Small intestine (tissue), 16 donors: ENCODE measurements at places on chromosomes 1 and 21.
A peak's percentile ranks its signal among the peaks of the same experiment; 100 is the strongest.

GRCh38 chr1:221801773-221802516 is 60.1 kb upstream of the DUSP10 start:
- DNase-seq: no peak

DNA sequence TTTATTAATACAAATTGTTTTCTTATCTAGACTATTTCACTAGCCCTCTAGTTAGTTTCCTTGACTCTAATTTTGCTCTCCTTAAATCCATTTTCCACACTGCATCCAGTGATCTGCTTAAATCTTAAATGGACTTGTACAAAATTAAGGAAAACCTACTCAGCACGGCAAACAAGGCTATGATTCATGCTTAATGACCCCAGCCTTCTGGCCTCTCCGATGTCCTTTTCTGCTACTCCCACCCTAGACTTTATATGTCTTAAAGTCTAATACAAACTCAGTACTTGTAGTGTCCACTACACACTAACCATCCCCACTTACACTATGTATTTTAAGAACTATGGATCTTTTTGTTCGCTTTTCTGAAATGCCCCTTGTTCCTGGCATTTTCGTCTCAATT is 2.2 kb downstream of the TMED5 start:
- peak; percentile 16 for DNase-seq

GRCh38 chr1:97505816-97506215 is 415.0 kb downstream of the DPYD start:
- DNase-seq: no peak

GRCh38 chr1:80047791-80048190 is 1041.3 kb upstream of the ADGRL4 start:
- DNase-seq: no peak

GRCh38 chr1:231940116-231940515 is 313.5 kb downstream of the DISC1 start:
- DNase-seq: no peak

DNA sequence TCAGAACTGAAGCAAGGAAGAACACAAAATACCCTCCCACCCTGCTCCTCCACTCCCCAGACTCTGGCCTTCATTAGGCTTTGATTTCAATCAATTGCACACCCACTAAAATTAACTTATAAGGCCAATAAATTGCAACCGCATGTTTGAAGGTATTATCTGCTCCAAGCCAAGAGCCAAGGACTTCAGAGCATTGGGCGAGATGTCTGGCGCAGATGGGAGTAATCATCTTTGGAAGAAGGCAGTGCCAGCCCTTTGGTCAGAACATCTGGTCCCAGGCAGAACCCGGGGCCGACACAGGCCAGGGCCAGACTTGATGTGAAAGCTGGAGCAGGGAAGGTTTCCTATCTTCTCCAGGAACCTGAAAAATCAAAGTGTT is 60.0 kb downstream of the SLC66A1 start:
- DNase-seq: no peak

DNA sequence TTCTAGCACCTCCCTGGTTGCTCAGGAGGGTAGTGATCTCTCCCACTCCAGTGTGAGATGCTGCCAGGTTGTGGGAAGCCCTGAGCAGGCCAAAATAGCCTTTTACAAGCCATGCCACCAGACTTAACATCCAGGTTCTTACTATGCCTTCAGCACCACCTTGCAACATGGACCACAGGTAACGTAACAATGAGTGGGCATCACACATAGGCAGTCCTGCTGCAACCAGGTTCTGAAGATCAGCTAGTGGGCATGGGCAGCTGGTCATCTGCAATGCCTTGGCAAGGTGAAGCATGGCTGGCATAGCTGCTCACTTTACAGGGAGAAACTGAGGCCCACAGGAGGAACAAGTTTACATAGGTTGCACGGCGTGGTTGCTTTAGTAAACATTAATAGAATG is 40.7 kb downstream of the DHCR24 start:
- DNase-seq: no peak

DNA sequence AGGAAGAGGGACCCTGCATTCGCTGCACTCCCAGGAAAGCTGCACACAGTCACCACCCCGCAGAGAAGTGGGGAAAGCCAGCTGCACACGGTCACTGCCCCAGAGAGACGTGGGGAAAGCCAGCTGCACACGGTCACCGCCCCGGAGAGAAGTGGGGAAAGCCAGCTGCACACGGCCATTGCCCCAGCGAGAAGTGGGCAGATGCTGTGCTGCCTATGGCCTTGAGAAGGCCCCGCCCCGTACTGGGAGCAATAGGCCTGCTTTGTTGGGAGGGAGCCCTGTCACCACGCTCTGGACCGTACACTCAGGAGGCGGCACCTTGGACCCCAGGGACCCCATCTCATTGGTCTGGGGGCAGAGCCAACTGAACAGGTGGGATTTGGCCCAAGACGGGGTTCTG is 4.3 kb upstream of the GPR153 start:
- DNase-seq: peak; percentile 47

GRCh38 chr1:171805395-171806115 is 24.1 kb downstream of the METTL13 start:
- peak; percentile 43 for DNase-seq

DNA sequence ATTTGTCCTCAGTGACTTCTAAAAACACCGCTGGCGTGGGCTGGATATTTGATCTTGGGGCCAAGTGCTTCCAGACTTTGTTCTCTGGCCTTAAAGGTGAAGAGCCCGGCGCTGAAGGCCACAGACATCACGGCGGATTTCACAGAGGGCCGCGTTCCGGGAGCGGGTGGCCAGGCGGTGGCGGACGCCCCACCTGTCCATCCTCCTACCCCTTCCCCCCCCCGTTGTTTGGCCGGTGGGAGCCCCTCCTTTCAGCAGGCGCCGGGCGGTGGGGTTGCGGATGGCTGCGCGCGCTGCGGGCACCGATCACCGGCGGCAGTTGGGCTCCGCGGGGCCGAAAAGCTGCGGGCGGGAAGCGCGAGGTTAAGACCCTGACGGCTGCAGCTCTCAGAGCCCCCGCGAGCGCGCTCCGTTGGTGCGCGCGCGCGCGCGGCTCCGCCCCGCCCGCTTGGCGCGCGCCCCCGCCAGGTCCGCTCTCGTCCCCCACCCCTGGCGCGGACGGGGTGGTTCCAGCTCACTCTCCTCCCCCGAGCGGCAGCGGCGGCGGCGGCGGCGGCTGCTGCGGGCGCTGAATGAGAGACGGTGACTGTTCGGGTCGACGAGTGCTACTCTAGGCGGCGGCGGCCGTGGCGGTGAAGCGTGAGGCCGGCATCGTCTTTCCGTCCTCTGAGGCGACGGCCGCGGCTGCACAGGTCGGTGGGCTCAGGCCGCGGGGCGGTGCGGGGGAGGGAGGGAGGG is at the start of gene RALGPS2:
RALGPS2 (plus strand) TSS at position 517 of the 738 bp plus-strand sequence. CDS start 51,521 bp downstream, outside the sequence.
- peak; percentile 79 for DNase-seq

DNA sequence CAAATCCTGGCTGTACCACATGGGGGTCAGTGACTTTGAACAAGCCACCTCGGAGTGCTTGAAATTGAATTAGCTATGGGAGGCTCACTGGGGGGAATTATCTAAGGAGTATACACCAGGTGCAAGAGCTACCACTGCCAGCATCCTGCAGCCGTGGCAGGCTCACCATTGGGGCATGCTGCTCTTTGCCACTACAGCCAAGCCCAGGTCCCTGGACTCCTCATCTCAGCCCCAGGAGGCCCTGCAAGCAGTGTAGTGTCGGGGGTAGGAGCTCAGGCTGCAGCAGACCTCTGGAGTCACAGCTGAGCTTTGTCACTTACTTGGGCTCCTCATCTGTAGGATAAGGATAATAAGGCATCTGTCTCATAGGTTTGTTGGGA is 35.3 kb downstream of the ACOT11 start:
- DNase-seq: no peak

- peak; percentile 69 for DNase-seq
Observed at GRCh38 chr1:201982082-201982622, 296 bp upstream of the RNPEP start.

GRCh38 chr1:109441069-109441468 is 14.8 kb upstream of the PSMA5 start:
- DNase-seq: no peak

- DNase-seq: no peak
Observed at GRCh38 chr1:243549791-243550190, 293.9 kb downstream of the SDCCAG8 start.

DNA sequence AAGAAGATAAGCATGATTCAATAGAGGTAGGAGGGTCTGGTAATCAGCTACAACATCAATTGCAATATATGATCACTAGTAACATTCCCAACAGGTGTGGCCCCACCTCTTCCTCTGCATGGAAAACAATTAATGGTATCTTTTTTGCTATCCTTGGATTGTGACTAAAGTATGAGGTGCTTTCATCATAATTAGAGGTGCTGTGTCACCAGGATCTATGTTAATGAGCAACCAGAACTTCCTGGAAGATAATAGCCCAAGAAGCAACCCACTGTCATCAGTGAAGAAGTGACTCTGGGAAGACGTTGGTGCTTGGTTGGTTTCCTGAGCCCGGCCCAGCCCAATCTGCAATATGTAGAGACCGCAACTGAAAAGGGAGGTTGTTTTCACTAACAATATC is 167.2 kb downstream of the SETD4 start:
- peak; percentile 21 for DNase-seq

GRCh38 chr1:113747376-113747775 is 11.9 kb downstream of the PHTF1 start:
- no peak for DNase-seq

DNA sequence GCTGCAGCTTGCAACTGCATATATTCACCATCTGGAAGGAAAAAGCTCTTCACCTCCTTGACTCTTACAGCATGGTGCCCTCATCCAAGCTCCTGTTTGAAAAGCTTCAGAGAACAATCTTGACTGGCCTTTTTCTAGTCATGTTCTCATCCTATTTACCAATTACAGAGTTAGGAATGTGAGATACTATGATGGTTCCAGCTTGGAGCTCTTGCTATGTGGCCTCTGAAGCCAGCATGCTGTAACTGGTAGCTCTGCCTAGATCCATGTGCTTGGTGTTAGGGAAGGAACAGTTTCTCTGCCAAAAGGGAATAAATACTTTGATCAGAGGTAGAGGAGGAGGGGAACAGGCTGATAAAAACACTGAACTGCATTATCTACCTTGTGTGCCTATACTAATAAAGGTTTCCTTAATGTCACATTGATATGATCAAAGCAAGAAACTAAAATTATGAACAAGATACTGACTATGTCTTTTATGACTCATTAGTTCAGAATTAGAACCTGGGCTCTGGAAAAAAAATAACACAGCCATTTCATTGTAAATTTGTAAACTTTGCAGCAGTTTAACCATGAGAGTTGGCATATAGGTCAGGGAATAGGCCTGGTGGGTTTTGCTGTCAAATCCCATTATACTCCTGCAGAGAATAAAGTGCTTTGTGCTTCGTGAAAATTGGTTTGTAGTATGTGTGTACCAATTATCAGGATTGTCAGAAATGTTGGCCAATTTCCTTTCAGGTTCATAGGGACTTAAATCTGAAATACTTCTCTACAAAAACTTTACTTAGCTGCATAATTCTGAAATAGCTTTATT is 92.7 kb downstream of the LEPR start:
- DNase-seq: no peak

DNA sequence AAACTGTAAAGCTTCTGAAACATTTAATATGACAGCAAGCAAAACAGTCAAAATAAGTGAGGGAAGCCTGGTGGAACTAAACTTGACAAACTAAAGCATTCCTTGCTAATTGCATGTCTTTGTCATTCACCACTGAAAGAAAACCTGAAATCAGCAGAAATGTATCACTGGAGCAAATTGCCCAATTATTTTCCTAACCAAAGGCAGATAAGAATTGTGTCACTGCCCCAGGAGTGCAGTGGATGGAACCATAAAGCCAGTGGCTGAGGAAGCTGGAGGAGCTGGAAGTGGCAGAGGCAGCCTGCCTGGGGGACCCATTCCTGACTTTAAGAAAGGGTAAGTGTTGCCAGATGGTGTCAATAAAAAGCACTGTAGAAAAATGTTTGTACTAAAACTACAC is 2.7 kb upstream of the SLC30A10 start:
- DNase-seq: peak; percentile 76

DNA sequence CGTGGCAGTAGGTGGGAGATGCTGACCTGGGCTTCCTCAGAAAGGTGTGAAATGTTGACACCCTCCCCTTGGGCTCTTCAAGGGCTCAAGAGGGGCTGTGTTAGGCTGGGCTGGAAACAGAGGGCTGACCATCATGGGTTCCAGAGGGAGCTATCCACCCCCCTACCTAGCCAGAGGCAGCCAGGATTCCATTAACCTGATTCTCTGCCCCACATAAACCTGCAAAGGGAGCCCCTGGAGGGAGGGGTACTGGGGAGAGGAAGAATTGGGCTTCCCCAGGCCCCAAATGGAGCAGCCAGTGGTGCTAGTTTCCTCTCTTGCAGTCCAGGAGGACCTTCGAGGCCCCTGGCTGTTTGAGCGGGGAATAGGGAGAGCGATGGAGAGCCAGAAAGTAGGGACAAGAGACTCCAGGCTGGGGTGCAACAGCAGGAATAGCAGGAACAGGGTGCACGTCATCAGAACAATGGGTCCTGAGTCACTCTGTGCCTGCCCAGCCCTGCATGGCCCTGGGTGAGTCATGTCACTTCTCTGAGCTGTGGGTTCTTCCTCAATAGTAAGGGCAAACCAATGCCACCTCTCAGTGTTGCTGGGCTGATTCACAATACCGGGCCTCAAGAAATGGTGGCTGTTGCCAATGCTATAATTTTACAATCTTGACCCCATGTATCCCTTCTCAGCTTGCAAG is 121.2 kb downstream of the EPHB2 start:
- no peak for DNase-seq

DNA sequence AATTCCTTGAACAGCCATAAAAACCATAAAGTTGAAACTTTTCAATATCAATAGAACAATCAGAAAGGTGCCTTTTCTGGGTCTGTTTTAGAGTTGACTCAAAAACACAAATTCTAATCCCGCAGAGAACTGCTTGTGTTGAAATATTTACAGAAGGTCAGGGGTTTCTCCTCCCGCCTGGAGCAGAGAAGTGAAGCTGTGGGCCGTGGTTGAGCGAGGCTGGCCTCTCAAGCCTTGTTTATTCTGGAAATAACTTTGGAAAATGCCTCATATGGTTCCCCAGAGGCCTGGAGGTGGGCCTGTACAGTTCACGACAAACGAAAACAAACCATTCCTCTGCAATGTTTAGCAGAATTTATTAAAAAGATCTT is 90.8 kb upstream of the ERRFI1 start:
- no peak for DNase-seq

GRCh38 chr21:33380483-33380998 is 22.7 kb upstream of the IFNGR2 start:
- peak; percentile 67 for DNase-seq

- DNase-seq: no peak
Observed at GRCh38 chr1:246479061-246479460, 28.0 kb downstream of the SMYD3 start.

DNA sequence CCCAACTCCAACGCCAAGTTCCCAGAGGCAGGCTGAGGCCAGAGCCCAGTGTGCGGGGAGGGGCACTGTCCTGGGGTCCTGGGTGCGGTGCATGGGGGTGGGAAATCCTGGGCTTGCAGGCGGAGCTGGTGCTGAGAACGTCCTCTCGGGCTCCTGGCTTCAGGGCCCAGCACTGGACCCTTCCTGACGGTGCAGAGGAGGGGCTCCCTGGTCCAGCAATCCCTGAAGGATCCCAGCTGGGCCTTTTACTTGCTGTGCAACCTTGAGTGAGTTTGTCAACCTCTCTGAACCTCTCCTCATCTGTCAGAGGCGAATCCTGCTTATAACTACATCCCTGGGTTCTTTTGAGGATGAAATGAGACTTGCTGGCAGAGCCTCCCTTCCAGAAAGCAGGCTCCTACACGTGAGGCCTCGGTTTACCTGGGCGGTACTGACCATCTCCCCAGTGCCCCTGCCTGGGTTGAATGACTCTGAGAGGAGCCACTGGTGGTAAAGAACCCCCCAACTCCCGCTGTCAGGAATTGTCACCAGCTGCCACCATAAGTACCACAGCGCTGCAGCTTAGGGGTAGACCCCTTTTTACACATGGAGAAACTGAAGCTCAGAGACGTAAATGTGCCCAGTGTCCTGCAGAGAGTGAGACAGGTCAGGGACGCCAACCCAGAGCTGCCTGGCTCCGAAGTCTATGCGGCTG is 77.3 kb downstream of the DHRS3 start:
- DNase-seq: no peak
